ENCODE measurements at places on chromosomes 12 and 14.
A peak's percentile ranks its signal among the peaks of the same experiment; 100 is the strongest.

DNA sequence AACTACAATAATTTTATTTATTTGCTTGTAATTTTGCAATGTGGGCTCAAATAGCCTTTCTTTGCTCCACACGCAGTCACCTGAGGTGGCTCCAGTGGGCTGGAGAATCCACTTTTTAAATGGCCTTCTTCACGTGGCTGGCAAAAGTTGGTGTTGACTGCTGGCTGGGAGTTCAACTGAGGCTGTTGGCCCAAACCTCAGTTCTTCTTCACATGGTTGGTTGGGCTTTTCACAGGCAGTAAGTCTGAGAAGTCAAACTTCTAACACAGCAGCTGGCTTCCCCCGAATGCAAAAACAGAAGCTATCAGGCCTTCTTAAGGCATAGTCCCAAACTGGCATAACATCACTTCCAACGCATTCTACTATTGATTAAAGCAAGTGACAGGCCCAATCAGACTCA lies 2.1 kb upstream of the OXA1L start:
- DNase-seq, result no peak
- H3K4me1 ChIP-seq, result peaks cover 26% of the 10 kb centered on the region
- no peak overlapping the region for H3K4me3 ChIP-seq
- peaks cover 14% of the 10 kb centered on the region for H3K36me3 ChIP-seq

DNA sequence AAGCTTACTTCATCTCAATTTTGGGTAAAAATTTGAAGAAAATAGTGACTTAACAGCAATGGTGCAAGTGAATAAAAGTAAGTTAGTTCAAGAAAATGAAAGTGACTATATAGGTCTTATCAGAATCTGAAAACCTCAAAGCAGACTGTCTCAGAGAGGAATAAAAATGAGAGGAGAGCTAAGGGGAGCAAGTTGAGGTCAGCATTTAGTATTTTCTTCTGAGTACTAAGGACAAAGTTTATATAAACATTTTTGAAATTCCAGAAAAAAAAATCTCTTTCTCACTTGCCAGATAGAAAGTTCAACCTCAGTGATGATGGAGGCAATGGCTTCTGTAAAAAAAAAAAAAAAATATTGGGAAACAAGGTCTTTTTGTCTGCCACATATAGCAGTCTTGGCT lies 414.1 kb downstream of the NPAS3 start:
- no peak overlapping the region for H3K27ac ChIP-seq
- H3K4me1 ChIP-seq, result peaks cover 44% of the 10 kb centered on the region
- H3K27me3 ChIP-seq, result no peaks in the 10 kb centered on the region
- no peak for DNase-seq
- H3K36me3 ChIP-seq, result no peaks in the 10 kb centered on the region

DNA sequence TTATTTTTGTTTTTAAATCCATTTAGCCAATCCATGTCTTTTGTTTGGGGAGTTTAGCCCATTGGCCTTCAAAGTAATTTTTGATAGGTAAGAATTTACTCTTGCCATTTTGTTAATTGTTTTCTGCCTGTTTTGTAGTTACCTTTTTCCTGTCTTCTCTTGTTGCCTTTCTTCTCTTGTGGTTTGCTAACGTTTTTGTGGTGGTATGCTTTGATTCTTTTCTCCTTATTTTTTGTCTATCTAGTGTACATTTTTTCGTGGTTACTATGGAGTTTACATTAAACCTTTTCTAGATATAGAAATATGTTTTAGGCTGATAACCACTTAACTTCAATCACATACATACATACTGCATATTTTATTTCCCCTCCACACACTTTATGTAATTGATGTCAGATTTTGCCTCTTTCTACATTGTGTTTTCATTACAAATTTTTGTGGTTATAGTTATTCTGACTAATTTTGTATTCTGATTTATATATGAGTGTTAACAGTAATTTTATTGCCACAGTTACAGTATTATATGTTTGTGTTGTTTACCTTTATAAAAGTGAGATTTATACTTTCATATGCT lies 19.2 kb upstream of the PPP1R12A start:
- no peaks in the 10 kb centered on the region for H3K36me3 ChIP-seq
- no peak overlapping the region for H3K4me3 ChIP-seq
- no peaks in the 10 kb centered on the region for H3K27me3 ChIP-seq
- H3K27ac ChIP-seq, result no peak overlapping the region
- DNase-seq, result no peak
- no peaks in the 10 kb centered on the region for H3K4me1 ChIP-seq

DNA sequence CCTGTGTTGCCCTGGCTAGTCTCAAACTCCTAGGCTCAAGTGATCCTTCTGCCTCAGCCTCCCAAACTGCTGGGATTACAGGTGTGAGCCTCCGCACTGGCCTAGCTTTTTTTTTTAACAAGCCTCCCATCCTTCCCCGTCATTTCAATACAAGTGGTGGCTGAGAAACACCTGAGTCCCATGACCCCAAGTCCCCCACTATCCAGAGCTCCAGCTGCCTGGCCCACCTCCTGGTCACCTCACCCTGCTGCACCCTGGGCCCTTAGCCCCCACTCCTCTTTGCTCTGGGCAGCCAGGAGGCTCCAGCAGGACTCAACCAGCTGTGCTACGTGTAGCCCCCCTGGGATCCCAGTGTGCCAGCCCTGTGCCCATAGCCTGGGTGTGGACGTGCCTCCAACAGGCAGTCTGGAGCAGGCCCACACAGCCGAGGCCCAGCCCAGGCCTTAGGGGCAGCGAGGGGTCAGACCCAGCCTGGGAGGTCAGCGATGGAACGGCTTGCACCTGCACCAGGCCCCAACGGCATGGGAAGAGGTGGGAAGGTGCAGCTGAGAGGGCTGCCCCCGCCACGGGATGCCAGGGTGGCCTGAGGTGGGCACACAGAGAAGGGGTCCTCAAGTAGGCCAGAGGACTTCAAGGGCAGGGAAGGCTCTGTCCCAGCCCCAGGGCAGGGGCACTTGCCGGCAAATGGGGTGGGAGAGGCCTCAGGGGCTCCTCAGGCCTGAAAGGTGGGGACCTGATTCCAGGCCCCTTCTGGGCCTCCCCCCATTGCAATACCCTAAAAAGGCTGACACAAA lies 6.5 kb downstream of the AHNAK2 start:
- no peak overlapping the region for H3K4me3 ChIP-seq
- DNase-seq, result no peak
- H3K27ac ChIP-seq, result no peak overlapping the region
- H3K27me3 ChIP-seq, result peaks cover 7% of the 10 kb centered on the region
- no peaks in the 10 kb centered on the region for H3K36me3 ChIP-seq

GRCh38 chr12:58727521-58727920 lies 192.8 kb downstream of the LRIG3 start:
- no peak overlapping the region for H3K27ac ChIP-seq
- H3K4me3 ChIP-seq, result no peak overlapping the region
- no peak for DNase-seq
- H3K36me3 ChIP-seq, result no peaks in the 10 kb centered on the region

DNA sequence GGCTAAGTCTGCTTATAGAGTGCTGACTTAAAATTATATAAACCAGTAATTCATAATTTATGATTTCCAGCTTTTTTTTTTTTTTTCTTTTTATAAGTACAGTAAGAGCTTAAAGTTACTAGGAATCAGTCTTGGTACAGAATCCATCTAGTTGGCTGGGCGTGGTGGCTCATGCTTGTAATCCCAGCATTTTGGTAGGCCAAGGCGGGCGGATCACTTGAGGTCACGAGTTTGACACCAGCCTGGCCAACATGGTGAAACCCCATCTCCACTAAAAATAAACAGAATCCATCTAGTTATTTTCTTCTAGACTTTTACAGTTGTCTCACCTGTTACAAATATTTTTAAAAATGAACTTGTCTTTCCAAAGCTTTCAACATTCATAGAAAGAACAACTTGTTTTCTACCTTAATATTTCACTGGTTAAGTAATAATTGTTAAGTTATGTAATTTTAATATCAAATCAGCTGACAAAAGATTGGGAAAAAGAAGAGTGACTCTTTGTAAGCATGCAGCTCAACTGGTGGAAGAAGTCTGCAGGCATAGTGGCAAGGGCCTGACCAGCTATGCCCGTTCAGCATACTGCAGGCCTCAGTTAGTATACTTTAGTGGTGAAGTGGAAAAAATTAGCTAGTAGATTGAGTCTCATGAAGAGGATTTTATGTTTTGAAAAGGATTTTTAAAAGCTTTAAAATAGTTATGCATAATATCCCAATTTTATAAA lies 17.4 kb upstream of the PSMA3 start:
- H3K4me1 ChIP-seq, result no peaks in the 10 kb centered on the region
- H3K36me3 ChIP-seq, result peaks cover 3% of the 10 kb centered on the region
- no peak overlapping the region for H3K27ac ChIP-seq
- H3K4me3 ChIP-seq, result no peak overlapping the region

- H3K4me1 ChIP-seq, result peaks cover 9% of the 10 kb centered on the region
- no peak overlapping the region for H3K27ac ChIP-seq
- peaks cover 2% of the 10 kb centered on the region for H3K27me3 ChIP-seq
- H3K4me3 ChIP-seq, result no peak overlapping the region
- DNase-seq, result no peak
Measured at GRCh38 chr12:100646896-100647295, 73.4 kb downstream of the GAS2L3 start.

DNA sequence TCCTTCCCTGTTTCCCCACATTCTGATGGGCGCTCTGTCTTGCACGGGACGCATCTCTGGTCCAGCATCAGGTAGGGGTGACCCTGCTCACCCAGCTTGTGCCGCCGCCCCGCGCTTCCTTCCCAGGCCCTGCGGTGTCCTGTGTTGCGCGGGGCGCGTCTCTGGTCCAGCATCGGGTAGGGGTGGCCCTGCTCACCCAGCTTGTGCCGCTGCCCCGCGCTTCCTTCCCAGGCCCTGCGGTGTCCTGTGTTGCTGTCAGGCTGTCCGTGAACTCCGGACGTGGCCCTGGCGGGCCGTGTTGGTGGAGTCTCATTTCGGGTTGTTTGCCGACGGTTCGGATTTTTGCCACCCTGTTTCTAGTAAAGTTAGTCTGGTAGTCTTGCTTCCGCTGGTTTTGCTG lies 6.8 kb downstream of the FBRSL1 start:
- no peak for DNase-seq
- no peaks in the 10 kb centered on the region for H3K36me3 ChIP-seq
- H3K4me1 ChIP-seq, result peaks cover 5% of the 10 kb centered on the region
- H3K27ac ChIP-seq, result peak overlapping the region; percentile 7

- H3K27ac ChIP-seq, result peak overlapping the region; percentile 92
- H3K36me3 ChIP-seq, result peaks cover 17% of the 10 kb centered on the region
- H3K4me1 ChIP-seq, result peaks cover 31% of the 10 kb centered on the region
- no peaks in the 10 kb centered on the region for H3K27me3 ChIP-seq
- DNase-seq, result peak; percentile 19
- H3K4me3 ChIP-seq, result peak overlapping the region; percentile 98
Measured at GRCh38 chr12:66132408-66132807, 1.9 kb upstream of the LLPH start.

DNA sequence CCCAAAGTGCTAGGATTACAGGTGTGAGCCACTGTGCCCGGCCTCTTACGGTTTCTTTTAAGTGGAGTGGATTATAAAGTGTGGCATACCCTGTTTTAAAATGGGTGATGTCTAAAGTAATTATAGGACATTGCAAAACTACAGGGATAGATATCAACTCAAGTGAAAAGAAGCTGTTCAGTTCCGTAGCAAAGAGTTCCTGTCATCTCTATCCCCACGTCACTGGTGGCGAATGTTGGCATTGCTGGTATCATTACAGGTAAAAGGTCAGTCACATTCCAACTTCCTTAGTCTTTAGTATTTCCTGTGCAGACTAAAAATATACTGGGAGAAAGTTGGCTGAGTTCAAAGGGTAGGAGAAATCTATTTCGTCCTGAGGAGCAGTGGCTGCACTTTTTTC lies 95.6 kb upstream of the SLC38A2 start:
- no peak overlapping the region for H3K27ac ChIP-seq
- H3K27me3 ChIP-seq, result no peaks in the 10 kb centered on the region
- DNase-seq, result no peak
- H3K36me3 ChIP-seq, result peaks cover 17% of the 10 kb centered on the region
- peaks cover 22% of the 10 kb centered on the region for H3K4me1 ChIP-seq
- no peak overlapping the region for H3K4me3 ChIP-seq

DNA sequence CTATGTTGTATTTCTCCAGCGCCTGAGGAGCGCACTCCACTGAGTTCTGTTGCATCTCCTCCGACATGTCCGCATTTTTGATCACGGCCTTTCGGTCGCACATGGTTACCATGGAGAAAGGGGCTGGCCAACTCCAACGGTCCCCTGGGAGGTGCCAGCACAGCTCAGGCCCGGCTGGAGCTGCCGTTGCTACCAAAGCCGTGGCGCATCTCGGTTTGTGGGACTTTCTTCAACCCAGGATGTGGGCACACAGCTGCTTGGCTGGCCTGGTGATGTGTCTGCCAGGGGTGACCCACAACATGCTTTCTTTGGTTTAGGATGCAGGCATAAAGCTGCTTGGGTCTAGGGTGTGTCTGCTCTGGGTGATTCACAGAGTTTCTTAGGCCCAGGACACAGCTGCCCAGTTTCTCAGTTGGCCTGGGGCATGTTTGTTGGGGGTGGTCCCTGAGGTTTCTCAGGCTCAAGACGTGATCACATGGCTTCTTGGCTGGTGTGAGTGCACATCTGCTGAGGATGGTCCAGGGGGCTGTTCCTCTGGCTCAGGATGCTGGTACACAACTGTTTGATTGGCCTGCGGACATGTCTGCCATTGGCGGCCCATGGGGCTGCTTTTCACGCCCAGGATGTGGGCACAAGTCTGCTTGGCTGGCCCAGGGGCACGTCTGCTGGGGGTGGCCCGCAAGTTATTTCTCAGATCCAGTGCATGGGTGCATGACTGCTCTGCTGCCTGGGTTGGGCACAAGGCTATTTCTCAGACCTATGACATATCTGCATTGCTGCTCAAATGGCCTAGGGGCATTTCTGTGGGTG lies 25.9 kb upstream of the GTF2A1 start:
- DNase-seq, result no peak
- peaks cover 11% of the 10 kb centered on the region for H3K27me3 ChIP-seq
- H3K4me1 ChIP-seq, result no peaks in the 10 kb centered on the region

GRCh38 chr12:26273811-26274210 lies 78.4 kb downstream of the SSPN start:
- H3K4me1 ChIP-seq, result peaks cover 16% of the 10 kb centered on the region
- DNase-seq, result no peak
- no peak overlapping the region for H3K4me3 ChIP-seq
- H3K36me3 ChIP-seq, result no peaks in the 10 kb centered on the region

DNA sequence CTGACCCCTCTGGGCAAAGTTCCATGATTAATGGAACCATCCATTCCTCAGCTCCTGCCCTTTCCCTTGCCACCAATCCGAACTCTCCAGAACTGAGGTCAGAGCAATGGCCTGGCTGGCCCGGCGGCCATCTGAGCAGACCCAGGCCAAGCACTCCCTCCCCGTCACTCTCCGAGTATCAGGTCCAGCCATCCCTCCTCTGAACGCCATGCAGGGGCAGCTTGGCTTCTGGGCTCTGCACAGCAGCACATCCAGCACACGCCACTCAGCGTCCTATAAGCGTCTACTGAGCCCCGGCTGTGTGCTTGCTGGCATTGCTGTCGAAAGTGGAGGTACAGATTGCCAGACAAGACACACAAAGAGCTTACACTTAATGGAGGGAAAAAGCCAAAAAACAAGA lies 34.3 kb upstream of the VWF start:
- H3K4me1 ChIP-seq, result peaks cover 13% of the 10 kb centered on the region
- peak overlapping the region; percentile 10 for H3K27ac ChIP-seq
- H3K4me3 ChIP-seq, result no peak overlapping the region
- H3K36me3 ChIP-seq, result no peaks in the 10 kb centered on the region

All from WTC11 (cell line).